ENCODE measurements at places on chromosomes 3 and 15.

GRCh38 chr3:167976516-167977361 is 119.0 kb downstream of the GOLIM4 start:
- no peak for DNase-seq

DNA sequence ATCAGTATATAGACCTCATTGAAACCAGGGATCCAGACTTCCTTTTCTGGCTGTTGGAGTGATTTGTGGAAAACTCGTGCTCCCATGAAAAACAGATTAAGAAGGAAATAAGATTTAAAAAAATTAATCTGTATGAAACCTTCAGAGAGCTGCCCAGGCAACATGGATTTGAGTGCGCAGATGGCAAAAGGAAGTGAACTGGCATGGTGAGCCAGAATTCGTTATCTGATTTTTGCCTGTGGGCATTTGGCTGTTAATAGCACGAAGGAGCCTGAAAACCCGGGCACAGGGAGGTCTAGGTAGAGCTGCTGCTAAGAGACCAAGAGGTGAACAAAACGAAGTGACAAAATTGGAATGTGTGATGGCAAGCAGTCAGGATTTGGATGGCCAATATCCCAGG is 19.1 kb upstream of the SPINK8 start:
- no peak for DNase-seq

GRCh38 chr3:119765239-119765638 is 16.7 kb upstream of the NR1I2 start:
- DNase-seq: no peak

DNA sequence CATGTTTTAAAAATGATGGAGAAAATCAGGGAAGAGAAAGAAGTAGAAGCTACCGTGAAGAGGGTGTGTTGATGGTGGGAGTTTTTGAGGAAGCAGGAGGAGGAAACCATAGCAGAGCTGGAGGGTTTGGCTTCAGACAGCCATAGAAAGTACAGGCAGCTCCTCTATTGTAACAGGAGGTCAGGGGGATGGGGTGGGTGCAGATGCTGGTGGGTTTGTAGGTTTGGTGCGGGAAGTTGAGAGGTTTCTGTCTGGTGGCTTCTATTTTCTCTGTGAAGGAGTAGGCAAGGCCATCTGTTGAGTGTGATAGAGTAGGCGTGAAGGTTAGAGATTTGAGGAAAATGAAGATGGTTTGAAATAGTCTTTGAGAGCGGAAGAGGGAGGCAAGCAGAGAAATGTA is 97.7 kb upstream of the TBC1D5 start:
- DNase-seq: no peak

DNA sequence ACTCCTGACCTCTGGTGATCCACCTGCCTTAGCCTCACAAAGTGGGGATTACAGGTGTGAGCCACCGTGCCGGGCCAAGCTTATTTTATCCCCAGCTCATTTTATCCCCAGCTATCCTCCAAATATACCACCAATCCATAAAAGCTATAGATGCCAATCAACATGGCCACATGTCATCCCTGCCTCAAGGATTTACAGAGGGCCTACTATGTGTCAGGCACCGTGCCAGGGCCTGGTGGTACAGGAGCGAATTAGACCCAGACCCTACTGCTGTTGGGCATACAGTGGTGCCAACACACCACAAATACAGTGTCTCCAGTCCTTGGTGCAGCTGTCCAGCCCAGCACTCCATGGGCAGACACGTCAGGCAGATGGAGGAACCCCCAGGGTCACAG is 73.4 kb downstream of the SCN5A start:
- no peak for DNase-seq

DNA sequence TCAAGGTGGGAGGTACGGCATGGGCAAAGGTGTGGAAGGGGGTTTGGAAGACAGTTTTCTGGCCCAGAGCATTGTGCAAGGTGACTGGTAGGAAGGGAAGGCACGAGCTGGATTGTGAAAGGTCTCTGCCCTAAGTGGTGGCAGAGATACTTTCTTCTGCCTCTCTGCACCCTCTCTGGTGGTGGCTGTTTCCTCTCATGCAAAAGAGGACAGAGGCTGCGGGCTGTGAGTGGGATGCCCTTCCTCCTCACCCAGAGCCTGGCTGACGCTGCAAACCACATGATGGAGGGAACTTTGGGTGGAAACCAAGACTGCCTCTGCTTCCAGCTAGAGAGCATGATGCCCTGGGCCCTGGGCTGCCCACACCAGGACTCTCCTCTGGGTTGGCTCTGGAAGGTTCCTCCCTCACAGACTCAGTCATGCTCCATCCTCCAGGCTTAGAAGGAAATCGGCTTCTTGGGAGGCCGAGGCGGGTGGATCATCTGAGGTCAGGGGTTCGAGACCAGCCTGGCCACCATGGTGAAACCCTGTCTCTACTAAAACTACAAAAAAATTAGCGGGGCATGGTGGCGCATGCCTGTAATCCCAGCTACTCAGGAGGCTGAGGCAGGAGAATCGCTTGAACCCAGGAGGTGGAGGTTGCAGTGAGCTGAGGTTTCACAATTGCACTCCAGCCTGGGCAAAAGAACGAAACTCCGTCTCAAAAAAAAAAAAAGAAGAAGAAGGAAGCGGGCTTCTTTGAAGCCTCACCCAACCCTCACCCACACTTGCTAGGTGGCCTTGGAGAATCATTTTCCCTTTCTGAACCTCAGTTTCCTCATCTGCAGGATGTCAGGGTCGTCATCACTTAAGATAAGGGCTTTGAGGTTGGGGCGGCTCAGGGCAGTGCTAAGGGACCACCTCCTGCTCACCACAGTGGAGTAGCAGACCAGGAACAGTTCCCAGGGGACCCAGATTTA is 8.3 kb downstream of the PSTPIP1 start:
- no peak for DNase-seq

DNA sequence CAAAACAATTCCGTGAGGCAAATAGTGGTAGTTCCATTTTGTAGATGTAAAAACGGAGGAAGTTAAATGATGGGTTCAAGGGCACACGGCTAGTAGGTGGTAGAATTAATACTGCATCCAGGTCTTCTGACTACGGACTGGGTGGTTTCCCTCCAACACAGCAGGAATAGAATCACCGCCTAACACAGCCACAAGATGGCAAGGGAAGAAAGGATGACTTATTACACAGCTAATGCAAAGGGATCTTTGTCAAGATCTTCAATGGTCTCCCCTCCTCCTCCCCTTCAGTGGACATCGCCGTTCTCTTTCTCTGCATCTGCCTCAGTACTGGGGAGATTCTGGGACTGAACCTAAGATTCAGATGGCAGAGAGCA is 524 bp upstream of the TOPBP1 start:
- DNase-seq: peak; percentile 38

- no peak for DNase-seq
These were observed 711.6 kb downstream of the MECOM start for GRCh38 chr3:168951884-168952283.

- peak; percentile 77 for DNase-seq
These were observed 104.2 kb upstream of the CLSTN2 start for GRCh38 chr3:139830817-139831216.

DNA sequence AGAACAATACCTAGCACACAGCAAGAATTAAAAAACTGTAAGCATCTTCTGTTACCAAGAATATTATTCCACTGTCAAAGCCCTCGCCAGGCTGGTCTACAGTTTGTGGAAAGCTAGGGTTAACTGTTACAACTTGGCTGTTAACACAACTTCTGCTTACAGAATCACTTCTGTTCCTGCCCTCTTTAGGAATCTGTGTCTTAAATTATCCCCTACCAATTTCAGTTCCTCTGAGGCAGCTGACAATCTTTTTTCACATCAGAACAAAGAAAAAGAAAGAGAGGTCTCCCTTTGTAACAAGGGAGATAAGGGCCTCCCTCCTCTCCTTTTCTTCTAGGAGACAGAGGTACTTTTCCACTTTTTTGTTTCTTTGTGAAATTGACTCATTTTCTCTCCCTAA is 188.9 kb downstream of the FMN1 start:
- DNase-seq: no peak

GRCh38 chr3:40801284-40801741 is 276.6 kb downstream of the ZNF621 start:
- no peak for DNase-seq

DNA sequence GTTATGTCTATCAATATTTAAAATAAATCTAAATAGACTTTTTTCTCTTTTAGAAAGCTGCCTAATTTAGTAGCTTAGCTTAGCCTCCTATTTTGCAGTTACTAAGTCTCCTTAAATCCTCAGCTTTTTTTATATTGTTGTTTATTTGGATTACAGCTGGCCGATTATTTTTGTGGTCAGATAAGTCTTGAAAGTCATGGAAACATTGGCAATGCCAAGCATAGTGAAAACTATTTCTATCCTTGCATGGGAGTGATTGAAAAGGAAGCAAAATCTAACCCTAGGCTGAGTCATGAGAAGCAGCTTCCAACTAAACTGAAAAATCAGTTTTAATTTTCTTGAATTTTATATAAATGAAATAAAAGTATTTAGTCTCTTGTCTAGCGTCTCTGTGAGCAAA is 1063.0 kb upstream of the GBE1 start:
- DNase-seq: no peak

DNA sequence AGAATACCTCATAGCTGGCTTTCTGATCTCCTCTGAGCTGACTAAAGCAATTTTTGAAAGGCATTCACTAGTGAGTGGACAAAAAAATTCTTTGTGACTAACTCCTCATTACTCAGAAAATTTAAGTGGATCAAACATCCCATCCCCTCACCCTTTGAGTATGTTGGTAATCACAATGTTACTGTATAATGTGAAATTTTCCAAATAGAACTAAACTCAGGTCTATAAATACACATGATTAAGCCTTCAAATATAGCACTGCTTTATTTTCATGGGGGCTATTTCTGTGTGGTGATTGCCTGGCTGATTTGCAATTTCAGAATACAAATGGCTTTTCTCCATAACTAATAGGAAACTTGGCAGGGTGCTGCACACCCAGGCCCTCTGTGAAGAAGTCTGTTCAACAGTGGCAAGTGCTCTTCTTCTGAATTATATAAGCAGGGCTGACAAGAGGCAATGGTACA is 45.9 kb upstream of the ACTC1 start:
- DNase-seq: no peak

DNA sequence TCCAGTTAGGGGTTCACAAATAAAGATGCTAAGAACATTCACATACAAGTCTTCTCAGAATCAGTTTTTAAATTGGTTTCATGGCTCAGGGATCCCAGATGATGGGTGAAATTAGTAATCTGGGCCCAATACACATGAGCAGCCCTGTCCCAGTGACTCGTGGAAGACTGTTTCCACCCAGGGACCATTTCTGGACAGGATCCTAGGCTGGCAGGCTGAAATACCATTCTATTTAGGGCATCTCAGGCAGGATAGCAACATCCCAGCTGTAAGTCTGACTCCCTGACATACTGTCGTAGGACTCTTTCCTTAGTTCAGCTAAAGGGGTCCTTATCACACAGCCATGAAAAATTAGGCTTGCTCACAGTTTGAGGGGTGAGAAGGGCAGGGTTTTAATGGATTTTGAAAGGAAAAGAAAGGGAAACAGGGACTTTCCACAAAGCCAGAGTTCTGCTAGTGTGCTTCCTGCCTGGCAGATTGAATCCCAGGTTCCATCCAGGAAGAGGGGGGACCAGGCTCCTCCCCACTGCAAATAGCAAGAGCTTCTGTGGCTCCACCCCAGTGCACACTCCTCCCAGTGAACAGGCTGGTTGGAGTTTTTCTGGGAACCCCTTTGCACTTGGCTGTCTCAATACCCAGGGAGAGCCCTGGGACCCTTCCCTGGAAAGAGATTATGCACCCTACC is 41.3 kb upstream of the LYZL4 start:
- no peak for DNase-seq

- no peak for DNase-seq
These were observed 100.6 kb downstream of the STAG1 start for GRCh38 chr3:136651581-136651980.

GRCh38 chr15:41689834-41690233 is 29.6 kb downstream of the MGA start:
- no peak for DNase-seq

DNA sequence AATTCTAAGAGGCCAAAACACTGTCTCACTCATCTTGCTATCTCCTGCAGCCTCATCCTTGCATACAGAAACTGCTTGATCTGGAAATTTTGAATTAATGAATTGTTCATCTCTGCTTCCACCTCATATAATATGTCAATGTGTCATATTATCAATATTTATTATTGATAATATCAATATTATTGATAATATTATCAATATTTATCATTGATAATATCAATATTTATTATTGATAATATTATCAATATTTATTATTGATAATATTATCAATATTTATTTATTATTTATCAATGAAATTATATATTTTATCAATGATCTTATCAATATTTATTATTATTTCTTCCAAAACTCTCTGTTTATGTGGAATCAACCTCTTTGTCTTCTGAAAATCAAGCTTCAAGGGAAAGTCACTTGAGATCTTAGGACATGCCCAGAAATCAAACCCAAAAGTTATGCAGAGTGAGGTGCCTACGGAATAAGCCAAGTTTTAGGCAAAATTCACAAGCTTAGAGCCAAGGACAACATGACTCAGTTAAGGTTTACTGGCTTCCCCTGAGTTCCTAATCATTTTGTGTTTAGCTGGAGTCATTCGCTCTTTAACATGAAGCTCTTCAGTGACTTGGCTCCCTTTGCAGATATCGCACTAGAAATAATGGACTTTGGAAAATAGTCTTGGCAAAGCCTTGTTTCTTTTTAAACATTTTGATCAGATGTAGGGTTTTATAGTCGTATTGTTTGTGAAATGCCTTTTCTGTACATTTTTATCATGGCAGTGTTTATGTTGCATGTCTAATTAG is 297.1 kb upstream of the RARB start:
- no peak for DNase-seq

DNA sequence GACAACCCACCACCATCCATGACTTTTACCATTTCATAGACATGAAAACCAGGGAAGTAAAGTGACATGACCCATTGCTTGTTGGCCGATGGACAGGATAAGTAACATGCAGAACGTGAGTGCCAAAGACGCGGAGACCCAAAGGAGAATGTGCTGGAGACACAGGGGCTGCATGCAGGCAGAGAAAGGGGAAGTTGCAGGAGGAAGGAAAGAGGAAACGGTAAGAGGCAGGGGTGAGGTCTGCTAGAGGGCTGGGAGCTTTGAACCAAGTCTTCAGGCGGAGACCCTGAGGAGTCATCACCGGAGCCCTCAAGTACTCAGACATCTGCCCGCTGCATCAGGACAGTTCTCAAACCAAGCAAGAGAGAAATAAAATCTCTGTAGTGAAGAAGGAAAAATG is 34.9 kb downstream of the MAGEF1 start:
- no peak for DNase-seq

DNA sequence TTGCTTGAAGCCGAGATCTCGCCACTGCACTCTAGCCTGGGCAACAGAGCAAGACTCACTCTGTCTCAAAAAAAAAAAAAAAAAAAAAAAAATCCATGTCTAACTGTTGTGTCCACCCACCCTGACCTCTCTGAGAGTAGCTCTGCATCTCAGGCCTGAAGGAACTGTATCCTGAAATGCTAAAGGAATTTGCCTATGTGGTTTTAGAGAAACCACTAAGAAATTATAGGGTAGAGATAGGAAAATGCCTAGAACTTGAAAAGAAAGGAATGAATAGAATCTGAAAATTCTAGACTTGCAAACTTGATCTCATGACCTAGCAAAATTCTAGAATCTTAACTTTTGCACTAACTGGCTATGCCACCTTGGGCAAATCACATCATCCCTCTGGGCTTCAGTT is 217.5 kb upstream of the ROPN1 start:
- DNase-seq: no peak
